T-helper 1 cell (primary cell): ENCODE measurements at places on chromosomes 3 and 15.

- DNase-seq, result no peak
Measured at GRCh38 chr3:71035314-71035713, 548.2 kb downstream of the FOXP1 start.

DNA sequence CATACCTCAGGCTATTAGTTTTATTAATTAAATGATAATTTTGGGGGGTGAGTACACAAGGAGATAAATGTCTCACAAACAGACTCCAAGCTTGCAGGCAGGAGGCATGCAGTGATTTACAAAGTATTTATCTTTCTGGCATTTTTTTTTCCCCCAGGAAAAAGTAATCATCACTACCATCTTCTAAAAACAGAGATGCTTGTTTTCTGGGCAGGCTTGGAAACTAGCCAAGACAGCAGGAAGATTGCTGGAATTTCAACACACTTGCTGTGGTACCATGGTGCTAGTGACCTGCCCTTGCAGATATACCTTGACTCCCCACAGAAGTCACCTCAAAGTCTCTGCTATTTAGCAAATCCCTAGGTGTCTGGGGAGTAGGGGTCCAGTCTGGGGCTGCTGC lies 732.8 kb upstream of the CFAP20DC start:
- DNase-seq, result no peak

GRCh38 chr3:102112704-102113230 lies 263.5 kb downstream of the NFKBIZ start:
- no peak for DNase-seq

DNA sequence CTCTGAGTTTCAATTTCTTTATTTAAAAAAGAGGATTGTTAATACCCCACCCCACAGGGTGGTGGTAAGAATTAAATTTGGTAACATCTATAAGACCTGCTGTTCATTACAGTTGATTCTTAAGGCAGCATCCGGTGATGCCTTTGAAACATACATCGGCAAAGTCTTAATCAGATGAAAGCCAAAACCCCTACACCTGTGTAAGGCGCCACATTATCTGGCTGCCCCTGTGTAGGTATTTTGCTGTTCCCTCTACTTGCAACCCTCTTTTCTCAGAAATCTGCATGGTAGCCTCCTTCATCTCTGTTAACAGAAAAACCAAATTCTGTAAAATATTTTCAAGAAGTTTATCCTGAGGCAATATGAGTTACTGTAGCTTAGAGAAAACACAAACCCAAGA lies 90.0 kb downstream of the ST6GAL1 start:
- no peak for DNase-seq

- no peak for DNase-seq
Measured at GRCh38 chr15:58665672-58666071, 83.8 kb downstream of the ADAM10 start.

GRCh38 chr15:63634154-63634553 lies 37.0 kb downstream of the FBXL22 start:
- no peak for DNase-seq
